NCI-H510A (cell line): ENCODE measurements at places on chromosomes 5 and 9.

DNA sequence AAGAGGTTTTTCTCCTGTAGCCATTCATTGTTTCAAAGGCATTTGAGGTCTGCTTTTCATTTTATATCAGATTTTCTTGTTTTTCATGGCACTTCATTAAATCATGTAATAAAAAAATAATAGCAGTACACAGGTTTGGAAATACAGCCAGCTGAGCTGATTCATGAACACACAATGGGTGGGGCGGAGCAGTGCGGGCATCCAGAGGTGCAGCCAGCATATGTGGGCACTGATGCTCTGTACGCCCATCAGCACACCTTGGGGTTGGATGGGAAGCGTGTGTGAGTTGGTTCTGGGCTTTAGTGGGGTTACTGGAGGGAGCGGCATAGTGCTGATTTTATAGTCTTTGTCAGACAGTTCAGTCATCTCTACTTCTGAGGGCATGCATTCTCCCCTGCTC lies 54.2 kb upstream of the IRX4 start:
- no peak for DNase-seq

DNA sequence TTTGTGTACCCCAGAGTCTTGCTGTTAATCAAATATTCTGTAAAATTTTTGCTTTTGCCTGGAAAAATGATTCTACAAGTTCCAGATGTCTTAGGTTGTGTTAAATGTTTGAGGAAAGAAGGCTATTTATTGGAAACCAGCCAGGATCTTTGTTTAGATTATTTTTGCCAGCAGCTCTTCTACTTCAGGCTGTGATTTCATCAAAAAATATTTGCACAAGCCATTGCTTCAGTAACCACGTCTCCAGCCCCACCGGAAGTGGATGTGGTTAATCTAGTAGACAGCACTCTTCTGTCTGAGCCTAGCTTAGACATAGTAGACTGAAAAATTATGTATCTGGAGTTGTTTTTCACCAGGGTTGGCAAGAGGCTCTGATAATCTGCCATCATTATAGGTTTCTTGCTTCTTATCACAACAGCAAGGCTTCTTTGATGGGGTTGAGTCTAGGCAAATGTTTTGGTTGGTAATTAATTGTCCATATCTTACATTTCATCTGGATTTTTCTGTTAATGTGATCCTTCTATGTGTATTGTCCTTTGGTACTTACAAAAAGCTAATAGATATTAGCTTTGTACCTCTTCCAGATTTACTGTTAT lies 17.1 kb downstream of the KCTD16 start:
- DNase-seq: peak; percentile 46

GRCh38 chr5:87755360-87755759 lies 342.6 kb upstream of the CCNH start:
- DNase-seq: no peak

DNA sequence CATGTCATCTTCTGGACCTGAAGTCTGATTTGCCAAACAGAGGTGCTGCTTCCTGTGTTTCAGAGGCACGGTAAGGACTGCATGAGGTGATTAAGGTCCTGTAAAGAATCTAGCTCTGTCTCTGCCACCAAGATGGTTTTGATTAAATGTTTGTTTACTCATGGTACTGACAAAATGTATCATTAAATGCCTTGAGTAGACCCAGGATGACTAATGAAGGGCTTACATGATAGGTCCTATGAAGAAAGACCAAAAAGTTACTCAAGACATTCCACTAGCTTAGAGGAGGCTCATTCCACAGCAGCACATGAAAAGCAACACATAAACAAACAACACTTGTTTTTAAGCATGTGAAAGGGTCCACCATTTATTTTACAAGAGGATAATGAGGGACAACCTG lies 100.9 kb downstream of the BOD1 start:
- DNase-seq: no peak

- no peak for DNase-seq
Observed at GRCh38 chr5:156802501-156802900, 47.6 kb upstream of the PPP1R2B start.

GRCh38 chr5:106639488-106639887 lies 1031.2 kb downstream of the EFNA5 start:
- no peak for DNase-seq

GRCh38 chr9:76401580-76402354 lies 7.5 kb upstream of the RFK start:
- no peak for DNase-seq

DNA sequence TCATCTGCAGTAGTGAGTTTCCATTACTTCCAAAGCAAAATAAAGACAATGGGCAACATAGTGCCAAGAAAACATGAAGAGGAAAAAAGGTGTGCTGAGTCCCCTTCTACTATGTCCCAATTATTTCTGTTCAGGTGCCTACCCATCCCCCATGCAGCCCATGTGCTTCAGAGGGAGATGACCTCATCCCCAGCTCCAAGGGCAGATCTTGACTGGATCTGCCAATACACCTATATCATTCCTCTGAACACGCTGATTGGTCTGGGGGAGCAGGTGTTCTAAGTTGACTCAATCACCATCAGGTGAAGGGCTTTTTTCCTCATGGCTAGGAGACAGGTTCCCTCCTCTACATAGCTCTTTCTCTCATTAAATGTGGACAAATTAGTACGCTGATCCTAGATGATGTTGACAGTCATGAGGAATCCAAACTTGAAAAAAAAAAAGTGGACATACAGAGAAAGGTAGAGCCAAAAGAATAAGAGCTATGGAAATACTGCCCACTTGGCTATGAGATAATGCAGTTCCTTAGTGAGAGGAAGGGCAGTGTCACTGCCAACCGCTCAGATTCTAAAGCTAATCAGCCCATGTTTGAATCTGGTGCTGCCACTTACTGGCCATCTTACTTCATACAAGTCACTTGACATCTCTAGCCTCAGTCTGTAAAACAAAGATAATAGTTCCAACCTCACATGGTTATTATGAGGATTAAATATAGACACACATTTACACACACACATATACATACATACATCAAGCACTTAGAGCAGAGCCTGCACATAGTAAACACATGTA lies 23.1 kb downstream of the PRELID2 start:
- DNase-seq: peak; percentile 80

GRCh38 chr5:39648848-39649227 lies 224.1 kb upstream of the DAB2 start:
- DNase-seq: no peak

DNA sequence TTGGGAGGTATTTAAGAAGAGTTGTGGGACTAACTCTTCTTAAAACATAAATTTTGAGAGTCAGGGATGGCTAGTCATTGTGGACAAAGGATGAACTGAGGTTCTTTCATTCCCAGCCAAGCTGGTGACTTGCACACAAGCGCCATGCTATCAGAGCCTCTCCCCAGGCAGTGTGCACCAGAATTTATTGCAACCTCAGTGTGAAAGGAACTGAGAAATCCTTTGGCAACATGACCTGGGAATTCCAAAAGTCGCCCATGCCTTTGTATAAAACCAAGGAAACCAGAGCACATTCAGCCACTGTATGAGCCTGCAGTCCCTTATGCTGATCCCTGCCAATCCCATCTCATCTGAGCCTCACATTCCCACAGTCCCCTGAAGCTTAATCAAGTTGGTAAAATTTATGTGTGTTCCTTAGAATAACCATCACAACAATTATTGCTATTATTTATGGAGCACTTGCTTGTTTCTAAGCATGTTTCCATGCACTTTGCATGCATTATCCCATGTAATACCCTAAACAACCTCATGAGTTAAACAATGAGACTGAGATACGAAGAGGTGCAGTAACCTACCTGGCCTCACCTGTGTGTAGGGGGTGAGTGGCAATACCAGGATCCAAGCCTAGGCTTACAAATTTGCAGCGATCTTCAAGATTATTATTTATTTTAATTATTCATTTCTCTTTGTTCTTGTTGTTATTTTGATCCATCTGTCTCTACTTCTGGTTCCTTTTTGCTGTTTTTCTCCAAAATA lies 116.4 kb downstream of the NTRK2 start:
- DNase-seq: no peak

- DNase-seq: no peak
Observed at GRCh38 chr9:108654566-108654965, 201.2 kb downstream of the ACTL7B start.

DNA sequence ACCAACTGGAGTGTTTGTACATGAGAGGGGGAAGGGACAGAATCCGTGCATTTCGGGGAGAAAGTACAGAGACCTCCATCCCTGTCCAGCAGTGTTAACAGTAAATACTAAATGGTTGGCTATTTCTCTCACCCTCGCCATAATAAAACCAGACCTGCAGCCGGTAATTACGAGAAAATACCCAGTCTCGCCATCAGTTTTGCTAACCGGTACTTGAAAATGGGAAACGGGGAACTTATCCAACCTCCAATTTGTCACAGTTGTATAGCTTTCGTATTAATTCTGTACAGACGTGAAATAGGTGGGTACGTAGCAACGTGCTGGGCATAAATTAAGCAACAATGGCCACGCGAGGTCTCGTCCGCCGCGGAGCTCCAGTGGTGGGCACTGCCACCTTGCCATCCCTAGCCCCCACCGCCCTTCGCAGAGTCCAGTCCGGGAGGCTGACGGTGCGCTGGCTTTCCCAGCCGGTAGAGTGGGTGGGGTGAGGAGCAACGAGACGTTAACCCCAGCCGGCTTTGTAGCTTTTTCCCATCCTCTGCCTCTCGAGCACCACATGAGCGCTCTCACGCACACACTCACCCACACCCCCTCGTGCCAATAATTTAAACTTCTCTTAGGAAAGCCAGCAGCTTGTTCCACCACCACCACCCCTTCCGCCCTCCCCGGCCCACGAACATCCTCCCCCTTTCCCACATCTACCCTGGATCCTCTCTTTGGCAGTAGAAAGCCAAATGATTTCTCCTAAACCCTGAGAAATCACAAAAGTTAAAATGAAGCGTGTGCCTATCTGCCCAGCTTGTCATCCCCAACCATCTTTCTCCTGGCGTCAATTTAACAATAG lies 1.8 kb downstream of the ELAVL2 start:
- DNase-seq: no peak

GRCh38 chr5:56607551-56607950 lies 207.8 kb upstream of the MAP3K1 start:
- DNase-seq: no peak

DNA sequence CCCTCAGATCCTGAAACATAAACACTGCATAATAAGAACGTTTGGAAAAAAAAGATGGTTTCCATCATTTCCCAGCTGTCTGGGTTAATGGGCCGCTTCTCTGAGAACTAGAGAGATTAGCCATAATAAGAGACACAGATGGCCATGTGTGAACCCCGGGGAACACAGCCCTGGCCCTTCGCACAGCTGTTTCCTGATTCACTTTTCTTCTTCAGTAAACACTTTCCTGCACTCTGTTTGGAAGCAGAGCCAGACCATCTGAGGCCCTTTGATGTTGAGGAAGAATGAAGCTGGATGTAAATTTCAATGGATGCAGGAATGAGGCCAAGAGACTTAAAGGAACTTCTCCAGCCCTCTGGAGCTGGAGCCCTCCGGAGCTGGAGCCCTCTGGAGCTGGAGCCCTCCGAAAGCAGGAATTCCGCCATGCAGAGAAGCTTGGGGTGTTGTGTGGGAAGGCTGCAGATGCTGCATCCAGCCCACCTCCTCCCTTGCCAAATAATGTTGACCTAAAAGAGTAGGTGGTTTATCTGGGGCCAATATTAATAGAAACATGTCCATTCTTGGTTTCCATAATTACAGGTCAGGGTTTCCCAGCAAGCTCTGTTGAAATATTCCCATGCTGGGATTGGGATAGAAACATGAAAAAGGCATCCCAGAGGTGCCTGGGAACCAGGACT lies 218.9 kb downstream of the NXNL2 start:
- DNase-seq: no peak

GRCh38 chr5:20537911-20538703 lies 550.1 kb upstream of the CDH18 start:
- DNase-seq: no peak
